ENCODE measurements at places on chromosomes 11 and 22.

DNA sequence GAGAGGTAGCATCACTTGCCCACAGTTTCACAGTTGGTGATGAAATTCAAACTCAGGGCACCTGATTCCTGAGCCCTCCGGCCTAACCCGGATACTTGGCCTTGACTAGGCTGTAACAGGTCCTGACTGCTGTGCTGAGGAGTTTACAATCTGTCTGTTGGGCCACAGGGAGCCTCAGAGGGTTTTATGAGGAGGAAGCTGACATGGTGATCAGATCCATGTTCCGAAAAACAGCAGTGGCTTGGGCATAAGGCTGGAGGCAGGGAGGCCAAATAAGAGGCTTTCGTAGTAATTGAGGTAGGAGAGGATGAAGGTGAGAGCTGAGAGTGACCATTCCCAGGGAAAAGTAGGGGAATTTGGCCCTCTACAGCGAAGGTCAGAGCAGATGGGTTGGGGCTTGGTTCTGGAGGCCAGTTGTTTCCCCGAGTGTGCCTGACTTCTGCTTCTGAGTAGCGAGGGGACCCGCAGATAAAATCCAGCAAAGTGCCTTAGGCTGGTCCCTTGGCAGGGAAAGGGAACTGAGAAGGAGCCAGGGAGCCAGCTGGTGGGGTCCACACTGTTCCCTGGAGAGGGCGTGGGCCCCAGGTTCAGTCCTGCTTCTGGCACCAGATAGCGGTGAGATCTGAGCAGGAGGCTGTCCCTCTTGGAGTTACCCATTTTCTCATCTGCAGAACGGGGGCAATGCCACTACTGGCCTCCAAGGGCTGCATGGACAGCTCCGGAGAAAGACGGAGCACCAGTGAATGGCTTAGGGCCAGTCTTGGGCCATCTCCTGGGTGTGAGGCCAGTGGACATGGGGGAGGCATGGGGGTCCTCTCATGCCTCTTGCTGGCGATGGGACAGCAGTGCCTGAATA, 6.5 kb downstream of the PRDM11 start:
- DNase-seq = no peak

DNA sequence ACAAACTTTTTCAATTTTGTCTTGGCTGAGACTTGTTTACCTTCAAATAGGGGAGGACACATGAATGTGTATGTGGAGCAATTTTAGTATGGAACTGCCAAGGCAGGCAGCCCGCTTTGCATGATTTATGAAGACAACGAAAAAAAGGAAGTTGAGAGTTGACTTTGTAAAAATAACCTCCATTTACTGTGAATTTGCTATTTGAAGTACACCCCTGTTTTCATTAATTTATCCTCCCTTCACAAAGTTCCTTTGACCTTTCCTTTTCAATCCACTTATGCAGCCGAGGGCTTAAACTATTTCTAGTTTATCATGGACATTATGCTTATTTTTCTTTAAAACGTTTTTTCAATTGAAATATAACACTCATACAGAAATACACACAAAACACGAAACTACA, 369.6 kb upstream of the CADM1 start:
- DNase-seq = no peak

DNA sequence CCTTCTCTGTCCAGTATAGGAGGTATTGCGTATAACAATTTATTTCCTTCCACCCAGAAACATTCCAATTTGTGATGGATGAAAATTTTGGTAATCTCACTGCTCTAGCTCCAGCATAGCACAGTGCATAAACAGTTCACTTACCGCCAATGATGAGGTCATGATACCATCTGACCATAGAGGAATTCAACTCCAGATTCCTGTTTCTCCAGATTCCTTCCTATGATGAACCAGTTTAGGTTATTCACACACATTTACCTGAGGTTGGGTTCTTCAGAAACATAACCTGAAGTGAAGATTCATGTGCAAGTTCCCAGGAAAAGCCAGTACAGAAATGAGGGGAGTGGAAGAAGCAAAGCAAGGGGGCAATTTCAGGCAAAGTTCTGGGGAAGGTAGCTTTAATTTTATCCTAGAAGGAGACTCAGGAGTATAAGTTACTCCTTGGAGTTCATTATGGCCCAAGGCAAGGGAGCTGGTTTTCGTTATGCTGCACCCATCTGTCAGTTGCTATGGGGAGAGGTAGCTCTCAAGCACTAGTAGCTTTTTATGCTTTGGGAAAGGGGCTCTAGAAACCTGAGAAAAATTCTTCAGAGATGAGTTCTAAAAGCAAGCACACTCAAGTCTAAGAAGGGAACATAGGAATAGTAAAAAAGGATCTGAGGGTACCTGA, 121.6 kb downstream of the CASP12 start:
- DNase-seq = no peak

GRCh38 chr11:20021771-20022362, 138.4 kb downstream of the DBX1 start:
- DNase-seq = no peak

DNA sequence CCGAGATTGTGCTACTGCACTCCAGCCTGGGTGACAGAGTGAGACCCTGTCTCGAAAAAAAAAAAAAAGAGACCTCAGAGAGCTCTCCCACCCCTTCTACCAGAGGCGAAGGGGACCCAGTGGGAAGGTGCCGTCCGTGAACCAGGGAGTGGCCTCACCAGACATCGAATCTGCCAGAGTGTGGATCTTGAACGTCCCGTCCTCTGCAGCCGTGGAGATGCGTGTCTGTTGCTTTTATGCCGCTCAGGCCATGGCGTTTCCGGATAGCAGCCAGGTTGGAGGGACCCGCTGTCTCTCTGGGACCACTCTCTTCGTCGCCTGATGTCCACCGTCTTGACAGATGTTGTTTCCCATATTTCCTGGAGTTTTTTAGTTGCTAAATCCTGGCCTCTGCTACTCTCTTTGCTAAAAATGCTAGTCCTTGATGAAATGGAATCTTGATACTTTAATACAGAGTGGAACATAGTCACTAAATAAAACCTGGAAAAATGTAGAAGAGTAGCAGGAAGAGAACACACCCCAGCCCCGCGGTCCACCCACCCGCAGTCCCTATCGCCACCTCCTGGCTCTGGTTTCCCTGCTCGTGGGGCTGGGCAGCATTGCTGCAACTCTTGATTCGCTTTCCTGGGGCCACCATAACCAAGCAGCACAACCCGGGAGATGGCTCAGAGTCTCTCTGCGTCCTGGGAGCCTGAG, 12.0 kb upstream of the MUC6 start:
- DNase-seq = no peak

DNA sequence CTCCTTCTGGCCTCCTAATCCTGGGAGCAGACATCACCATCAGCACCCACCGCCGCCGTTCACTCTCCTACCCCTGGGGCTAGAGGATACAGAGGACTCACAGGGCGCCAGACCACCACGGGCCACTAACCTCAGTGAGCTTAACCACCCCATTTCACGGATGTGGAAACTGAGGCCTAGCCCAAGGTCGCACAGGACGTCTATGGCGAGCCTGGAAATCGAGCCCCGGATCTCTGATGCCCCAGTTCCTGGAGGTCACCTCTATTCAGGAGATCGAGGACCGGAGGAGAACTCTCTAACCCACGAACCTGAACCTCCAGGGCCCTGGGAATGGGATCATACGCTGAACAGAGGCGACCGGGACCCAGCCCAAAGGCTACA, 349 bp downstream of the TIMM10 start:
- DNase-seq = no peak

DNA sequence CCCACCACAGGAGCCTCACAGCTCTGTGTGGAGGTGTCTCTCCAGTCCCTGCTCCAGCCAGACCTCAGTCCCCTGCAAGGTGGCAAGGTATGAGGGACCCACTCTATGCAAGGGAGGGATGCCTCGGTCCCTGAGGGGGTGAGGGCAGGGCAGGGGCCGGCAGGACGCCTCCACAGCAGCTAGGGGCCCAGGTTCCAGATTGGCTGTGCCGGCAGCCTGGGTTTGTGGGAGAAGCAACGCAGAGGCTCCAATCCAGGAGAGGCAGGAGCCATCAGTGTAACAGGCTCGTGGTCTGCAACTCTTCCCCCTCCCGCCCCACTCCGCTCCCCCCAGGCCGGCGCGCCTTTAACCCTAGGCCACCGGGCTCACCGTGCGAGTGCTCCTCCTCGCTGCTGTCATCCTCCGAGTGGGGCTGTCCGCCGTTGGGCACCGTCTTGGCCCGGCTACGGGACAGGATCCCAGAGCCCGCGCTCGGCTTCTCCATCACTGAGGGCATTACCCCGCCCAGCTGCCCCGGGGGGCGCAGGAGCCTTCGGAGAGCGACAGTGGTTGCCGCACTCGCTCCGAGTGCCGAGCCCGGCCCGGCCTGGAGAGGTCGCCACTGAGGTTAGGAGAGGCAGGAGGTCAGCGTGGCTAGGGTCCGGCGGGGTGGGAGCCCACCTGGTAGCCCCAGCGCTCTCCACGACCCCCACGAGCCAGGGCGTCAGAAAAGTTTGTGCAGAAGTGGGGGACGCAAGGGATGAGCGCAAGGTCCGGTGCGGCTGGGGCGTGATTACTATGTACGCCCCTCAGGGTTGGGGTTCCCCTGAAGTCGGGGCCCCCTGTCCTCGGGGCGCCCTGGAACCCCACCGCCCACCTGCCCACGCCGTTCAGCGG, 765 bp downstream of the RCOR2 start:
- no peak for DNase-seq

- DNase-seq = peak; percentile 44
These were observed 4.1 kb upstream of the PLAAT2 start for GRCh38 chr11:63567044-63567840.

DNA sequence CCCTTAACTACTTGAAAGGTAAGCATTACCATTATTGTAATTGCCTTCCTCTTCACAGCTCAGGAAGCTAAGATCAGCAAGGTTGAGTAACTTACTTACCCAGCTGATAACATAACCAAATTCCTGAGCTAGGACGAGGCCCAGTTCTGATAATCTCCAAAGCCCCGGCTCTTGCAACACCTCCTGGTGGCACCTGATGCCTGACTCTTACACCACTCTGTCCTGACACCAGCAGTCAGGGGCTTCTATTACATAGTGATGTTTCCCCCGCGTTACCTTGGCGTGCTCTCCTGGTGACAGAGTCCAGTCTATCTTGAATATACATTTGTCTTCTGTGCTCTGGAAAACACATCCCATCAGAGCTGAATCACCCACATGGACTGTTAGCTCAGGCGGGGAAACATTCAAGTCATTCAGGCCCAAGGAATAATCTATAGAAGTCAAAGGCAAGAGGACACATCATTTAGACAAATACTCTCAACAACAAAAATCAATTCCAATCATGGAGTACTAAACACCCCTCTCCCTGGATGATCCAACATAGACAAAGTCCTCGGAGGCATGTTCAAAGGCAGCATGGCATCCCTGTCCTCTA, 12.6 kb downstream of the JAML start:
- no peak for DNase-seq

DNA sequence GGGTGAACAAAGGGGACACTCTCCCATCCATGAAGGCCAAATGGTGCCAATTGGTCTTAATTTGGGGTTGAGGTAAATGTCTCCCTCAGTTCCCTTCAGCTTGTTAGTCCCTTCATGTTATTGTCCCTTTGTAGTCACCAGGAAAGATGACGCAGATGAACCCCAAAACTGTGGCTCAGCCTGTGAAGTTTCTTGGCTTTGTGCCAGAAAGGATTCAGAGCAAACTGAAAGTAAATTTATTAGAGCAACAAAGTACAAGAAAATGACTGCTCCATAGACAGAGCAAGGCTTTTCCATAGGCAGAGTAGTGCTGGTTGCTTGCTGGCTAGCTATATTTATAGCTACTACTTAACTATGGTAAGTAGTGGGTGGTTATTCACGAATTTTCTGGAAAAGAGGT, 16.7 kb downstream of the OR4C3 start:
- no peak for DNase-seq
